ENCODE measurements at places on chromosomes 7 and 10.

DNA sequence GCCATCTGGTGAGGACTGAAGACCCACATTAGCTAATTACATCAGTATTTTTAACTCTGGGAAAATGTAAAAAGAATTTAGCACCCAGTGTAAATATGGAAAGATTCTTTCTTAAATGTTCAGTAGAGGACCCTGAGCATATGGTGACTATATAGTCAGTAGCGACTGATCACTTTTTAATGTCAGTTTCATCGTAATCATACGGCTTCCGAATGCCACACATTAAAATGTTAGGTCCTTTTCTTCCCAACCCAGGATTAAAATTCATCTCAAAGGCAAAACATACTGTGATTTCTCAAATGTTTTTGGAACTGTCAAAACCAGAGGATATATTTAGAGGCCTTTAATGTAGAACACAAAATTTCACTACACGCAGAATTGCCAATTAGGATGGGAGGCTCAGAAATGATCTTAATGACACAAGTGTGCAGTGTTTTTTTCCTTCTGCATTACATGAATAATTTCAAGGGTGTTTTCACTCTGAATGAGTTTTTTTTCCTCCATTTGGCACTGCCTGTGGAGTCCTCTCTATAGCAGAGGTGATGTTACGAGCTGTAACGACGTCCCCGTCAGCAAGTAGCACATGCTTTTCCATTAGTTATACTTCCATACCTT lies 382.7 kb downstream of the PAXIP1 start:
- DNase-seq: no peak

GRCh38 chr7:132797152-132797551 lies 220.9 kb upstream of the PLXNA4 start:
- no peak for DNase-seq

GRCh38 chr10:13338390-13339110 lies 9.5 kb downstream of the SEPHS1 start:
- DNase-seq: no peak

DNA sequence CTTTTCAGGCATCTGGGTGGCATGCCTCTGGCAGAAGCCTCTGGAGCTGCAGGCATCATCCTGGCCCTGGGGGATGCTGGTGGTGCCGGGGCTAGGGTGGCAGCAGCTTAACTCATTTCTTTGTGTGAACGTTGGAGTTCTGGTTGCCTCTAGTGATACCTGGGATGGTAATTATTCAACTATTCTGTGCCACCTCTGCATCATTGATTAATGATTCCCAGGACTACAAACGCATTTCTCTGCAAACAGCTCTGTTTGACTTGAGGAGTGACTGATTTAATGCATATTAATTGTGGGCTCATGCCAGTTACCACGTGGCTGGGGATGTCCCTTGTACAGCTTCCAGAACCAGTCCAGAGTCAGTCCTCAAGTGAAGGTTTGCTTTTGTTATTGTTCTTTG lies 55.9 kb downstream of the LRRC18 start:
- no peak for DNase-seq

DNA sequence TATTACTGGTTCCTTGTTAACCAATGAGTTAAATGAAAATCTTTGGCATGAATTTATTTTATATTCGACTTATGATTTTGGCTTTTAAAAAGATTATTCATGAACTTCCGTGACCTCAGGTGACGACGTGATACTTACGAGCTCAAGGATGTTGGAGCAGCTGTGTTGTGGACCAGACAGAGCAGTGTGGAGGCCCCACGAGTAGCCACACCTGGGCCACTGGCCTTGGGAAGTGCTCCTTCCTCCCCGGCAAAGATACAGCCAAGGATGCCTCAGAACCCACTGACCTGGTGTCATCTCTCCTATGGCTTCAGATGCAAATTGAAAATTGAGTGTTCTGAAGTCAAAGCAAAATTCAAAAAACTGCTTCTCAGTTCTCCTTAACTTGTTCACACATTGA lies 147.5 kb upstream of the PPP2R2D start:
- DNase-seq: no peak

DNA sequence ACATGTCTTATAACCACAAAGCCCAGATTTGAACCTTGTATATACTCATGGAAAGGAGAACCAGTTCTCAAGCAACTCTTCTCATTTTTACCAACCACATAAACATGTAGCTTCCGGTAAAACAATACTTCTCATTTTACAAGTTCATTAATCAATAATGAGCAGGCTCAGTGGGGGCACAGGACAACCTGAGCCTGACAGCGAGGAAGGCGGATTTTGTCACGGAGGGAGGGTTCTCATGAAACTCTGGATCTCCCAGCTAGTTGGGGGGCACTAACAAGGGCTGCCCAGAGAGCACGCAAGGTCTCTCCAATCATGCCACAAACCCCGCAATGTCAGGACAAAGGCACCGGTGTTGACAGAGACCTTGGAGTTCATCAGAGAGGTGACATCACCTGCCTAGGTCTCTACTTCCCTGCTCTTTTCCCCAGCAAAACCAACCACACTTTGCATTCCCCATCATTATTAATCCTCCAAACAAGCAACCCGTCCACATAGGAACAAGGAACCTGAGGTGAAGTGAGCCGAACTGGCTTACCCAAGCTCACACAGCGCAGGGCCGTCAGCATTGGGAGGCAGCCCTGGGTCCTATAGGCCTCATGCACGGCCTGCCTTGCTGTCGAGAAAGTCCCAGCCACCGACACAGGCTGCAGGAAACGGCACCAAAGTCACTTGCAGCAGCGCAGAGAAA lies 192.1 kb upstream of the KLF14 start:
- no peak for DNase-seq

GRCh38 chr7:132655131-132655727 lies 79.0 kb upstream of the PLXNA4 start:
- DNase-seq: peak; percentile 20

DNA sequence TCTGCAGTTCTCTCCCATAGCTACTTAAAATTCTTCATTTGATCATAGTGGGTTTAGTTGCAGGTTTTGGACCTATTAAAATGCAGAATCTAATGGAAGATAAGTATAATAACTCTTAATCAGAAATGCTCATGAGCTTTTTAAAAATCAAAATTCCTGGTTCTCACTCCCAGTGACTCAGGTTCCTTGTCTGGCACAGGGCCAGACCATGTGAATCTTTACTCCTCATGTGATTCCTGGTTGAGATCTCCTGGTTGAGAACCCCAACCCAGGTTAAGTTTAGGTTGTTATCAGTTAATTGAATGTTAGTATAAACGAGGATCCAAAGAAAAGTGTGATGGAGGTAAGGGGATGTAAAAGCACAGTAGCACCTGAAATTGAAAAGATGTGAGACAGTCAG lies 17.5 kb upstream of the TRUB1 start:
- DNase-seq: no peak

DNA sequence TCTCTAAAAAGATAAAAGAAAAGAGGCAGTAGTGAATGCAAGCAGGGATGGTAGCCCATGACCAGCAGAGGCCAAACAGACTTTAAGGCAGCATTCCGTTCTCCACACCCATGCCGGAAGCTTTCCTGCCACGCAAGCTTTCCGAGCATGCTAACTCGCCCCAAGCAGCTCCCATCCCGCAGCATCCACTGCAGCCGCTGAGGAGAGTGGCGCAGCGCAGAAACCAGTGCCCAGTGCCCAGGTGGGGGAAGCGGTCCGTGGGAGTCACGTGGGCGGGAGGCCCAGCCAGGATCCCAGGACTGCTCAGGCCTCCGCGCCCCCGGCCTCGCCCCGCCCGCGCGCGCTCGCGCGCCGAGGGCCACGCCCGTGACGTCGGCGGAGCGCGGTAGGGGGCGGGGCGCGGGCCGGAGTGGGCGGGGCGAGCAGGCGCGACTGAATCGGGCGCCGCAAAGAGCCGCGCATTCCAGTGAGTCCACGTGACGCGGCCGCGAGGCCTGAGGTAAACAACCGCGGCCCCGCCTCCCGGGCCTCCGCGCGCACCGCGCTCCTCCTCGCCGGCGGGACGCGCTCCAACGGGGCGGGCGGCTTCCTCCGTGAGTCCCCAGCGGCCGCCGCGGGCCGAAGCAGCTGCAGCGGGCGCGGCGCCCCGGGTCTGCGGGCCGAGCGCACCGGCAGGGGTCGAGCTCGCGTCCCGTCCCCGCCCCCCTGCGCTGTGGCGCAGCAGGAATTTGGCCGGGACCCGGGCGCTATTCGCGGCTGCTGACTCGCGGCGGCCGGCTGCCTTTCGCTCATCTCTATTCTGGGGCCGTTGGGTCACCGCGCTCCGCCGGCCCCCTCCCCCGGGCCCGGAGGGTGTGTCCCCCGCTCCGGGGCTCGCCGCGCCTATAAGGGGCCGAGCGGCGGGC lies at the start of gene OTUD1:
TSS of gene OTUD1 (plus strand) at position 529 of the 905 bp plus-strand sequence. CDS start 383 bp downstream, outside the sequence.
- peak; percentile 79 for DNase-seq

GRCh38 chr7:43756368-43757072 lies 2.0 kb upstream of the BLVRA start:
- DNase-seq: no peak

DNA sequence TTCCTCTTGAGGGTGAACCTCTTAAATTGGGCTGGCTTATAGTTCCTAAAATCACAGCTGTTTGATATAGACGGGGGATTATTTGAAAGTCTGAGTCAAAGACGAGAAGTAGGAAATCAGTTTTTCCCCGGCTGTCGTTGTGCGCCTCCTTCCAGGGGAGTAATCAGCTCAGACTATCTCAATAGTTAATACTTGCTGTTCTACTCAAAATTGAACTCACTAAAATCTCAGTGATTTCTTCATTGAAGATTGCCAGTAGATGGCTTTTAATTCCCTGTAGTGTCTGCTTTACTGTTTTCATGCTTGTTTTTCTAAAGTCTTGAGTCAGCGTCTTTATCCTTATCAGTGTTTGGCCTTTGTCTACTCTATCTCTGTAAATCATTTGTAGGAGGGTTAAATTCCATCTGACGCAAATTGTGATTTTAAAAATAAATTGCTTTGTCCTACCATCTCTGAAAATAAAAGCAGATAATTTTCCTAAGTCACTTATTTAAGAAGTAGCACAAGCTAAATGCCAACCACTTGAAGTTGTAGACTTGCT lies 47.3 kb downstream of the CNNM2 start:
- DNase-seq: no peak

DNA sequence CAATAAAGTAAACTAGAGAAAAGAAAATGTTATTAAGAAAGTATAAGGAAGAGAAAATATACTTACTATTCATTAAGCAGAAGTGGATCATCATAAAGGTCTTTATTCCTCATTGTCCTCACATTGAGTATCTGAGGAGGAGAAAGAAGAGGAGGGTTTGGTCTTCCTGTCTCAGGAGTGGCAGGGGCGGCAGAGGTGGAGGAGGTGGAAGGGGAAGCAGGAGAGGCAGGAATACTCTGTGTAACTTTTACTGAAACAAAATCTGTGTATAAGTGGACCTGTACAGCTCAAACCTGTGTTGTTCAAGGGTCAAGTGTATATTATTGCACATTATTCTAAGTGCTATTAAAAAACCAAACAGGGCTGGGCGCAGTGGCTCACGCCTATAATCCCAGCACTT lies 34.2 kb upstream of the EPC1 start:
- no peak for DNase-seq

DNA sequence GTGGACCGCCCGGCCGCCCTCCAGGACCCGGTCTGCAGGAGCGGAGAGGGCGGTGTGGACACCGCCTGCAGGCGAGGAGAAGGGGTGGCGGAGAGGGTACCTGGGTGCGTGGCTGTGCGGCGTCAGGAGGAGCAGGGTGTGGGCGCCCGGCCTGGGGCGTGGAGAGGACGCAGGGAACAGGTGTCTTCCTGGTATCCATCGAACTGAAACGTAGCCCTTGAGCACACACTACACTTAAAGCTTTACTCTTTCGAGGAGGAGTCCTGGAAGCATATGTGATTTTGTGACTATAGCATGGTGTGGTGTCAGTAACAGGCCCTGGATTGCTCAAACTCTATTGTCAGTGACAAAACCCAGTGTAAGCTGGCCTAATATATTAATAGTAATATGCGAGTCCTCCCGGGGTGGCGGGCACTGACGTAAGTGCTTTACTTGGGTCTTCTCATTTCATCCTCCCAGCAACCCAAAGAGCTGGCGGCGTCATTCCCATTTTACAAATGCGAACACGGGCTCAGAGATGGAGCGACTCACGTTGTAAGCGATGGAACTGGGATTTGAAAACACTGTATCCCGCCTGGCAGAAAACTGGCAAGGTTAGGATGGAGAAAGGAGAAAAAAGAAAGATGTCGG lies 508 bp upstream of the TECPR1 start:
- no peak for DNase-seq

DNA sequence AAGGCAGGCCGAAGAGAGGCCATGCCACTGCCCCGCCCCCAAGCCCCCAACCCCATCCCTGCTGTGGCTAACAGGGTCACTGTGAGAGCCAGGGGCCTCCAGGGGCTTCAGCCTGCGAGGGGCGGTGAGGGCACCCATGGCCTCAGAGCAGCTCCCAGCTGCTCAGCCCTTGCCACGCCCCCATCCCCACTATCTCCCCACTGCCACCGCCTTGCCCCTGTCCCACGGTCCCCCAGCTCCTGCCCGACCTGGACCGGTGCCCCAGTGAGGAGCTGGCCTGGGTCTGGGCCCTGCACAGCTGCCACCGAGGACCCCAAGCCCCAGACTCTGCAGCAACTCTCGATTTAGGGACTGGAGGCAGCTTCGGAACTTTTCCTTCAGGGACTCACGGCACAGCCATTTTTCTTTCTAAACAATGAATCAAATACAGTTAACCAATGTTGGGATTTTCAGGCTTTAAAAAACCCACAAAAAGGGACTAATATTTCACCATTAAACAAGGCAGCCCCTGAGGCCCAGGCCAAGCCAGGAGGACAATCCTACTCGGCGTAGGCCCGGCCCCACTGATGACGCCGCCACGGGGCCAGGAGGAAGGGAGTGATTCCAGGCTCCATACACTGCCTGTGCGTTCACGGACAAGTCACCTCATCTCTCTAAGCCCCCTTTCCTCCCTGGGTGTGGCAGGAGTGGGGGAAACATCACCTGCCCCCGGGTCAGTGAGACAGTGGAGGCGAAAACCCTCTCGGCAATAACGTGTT lies 237.1 kb downstream of the ELFN1 start:
- no peak for DNase-seq

GRCh38 chr10:131857156-131858117 lies 43.4 kb upstream of the PPP2R2D start:
- no peak for DNase-seq

GRCh38 chr10:59793919-59794318 lies 40.7 kb upstream of the MRLN start:
- no peak for DNase-seq

DNA sequence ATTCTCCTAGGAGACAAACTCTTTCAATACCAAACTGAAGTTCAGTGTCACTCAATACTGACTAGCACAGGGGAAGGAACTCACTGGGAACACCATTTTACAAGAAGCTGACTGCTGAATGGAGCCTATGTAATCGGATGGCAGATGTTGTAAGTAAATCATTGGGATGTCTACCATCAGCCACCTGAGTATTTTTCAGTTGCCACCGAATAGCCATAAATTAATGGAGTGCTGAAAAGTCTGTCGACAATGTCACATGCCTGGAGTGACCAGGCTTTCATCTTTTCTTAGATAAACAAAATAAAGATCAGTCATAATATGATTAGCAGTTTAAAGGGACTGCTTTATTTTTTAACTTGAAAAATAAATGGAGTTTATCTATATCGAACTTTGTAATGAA lies 145.9 kb upstream of the SEMA3E start:
- DNase-seq: no peak

DNA sequence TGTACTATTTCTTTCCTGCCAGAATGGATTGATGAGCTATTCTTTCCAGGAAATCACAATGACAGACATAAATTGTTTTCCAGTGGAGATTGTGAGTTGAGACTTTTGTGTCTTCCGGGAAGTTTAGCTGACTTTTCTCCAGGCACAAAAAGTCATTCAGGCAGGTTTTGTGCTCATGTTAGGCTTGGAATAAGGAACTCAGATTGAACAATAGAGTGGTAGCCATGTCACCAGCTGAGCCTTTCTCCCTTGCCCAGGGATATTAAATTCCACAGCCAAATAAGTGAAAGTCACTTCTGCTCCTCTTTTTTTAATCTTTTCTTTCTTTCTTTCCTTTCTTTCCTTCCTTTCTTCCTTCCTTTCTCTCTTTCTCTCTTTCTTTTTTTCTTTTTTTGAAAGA lies 559.6 kb downstream of the GALNT17 start:
- DNase-seq: no peak

Measured in GM12891 (cell line).